ENCODE measurements at places on chromosomes 13 and 19.

- no peak for DNase-seq
Measured at GRCh38 chr13:78875792-78876580, 217.0 kb upstream of the OBI1 start.

- no peak for DNase-seq
Measured at GRCh38 chr13:70523622-70524021, 415.4 kb upstream of the KLHL1 start.

- DNase-seq = no peak
Measured at GRCh38 chr13:110006304-110006703, 219.9 kb upstream of the IRS2 start.

DNA sequence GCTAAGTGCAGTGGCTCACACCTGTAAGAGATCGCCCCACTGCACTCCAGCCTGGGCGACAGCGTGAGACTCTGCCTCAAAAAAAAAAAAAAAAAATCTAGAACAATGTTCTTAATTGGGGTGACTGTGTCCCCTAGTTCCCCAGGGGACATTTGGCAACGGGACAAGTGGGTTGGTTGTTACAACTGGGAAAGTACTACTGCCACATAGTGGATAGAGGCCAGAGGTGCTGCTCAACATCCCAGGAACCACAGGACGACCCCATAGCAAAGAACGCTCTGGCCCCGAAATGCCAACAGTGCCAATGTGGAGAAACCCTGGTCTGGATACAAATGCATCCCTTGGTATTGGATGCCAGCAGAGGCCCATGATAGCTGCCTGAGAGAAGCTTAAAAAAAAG is 11.8 kb downstream of the NLRP12 start:
- DNase-seq = no peak

- DNase-seq = no peak
Measured at GRCh38 chr19:43765109-43765876, 10.5 kb upstream of the SMG9 start.

Data from hematopoietic multipotent progenitor cell treated with erythropoietin and hydrocortisone succinate and interleukin-3 and kit ligand, for 17 days (in vitro differentiated cells).